Glutamatergic neuron (in vitro differentiated cells): ENCODE measurements at places on chromosomes 16 and 17. TPM values are rescaled to one million over a fixed set of nuclear protein-coding genes. Genes with fewer than 3 reads are reported as not detected.

SULT1A2 gene
- not detected for total RNA-seq

KRTAP4-1 gene
- not detected for total RNA-seq

KIF2B gene
- total RNA-seq: not detected

ALOX12 gene
- total RNA-seq: not detected

OR1D5 gene
- total RNA-seq: not detected

CEP295NL gene
- total RNA-seq: 6.4 TPM

ORAI3 gene
- 5.1 TPM for total RNA-seq

CRYBA1 gene
- total RNA-seq: 2.7 TPM

LLGL2 gene
- total RNA-seq: 4.8 TPM

PHF23 gene
- total RNA-seq: 72.3 TPM

TMED6 gene
- total RNA-seq: not detected

AIPL1 gene
- 0.76 TPM for total RNA-seq

DPEP1 gene
- total RNA-seq: 0.39 TPM

ZNF423 gene
- 149 TPM for total RNA-seq

CCL11 gene
- total RNA-seq: not detected

KRT17 gene
- not detected for total RNA-seq

ZSCAN10 gene
- 0.74 TPM for total RNA-seq

SCNN1B gene
- total RNA-seq: 0.34 TPM

ANKRD13B gene
- total RNA-seq: 123 TPM

TMEM114 gene
- not detected for total RNA-seq

TOM1L1 gene
- total RNA-seq: 6.4 TPM

RAB11FIP4 gene
- 103 TPM for total RNA-seq

NT5M gene
- total RNA-seq: 8.2 TPM

XAF1 gene
- total RNA-seq: not detected

SCARF1 gene
- total RNA-seq: 4.0 TPM

SLC12A3 gene
- not detected for total RNA-seq

RHOT2 gene
- 208 TPM for total RNA-seq

GDPD3 gene
- 4.9 TPM for total RNA-seq

PRCD gene
- 1.4 TPM for total RNA-seq

CCL14 gene
- not detected for total RNA-seq

EVI2A gene
- total RNA-seq: not detected

GAST gene
- not detected for total RNA-seq

RAB40C gene
- total RNA-seq: 48.3 TPM

LITAFD gene
- total RNA-seq: not detected

KRTAP1-4 gene
- total RNA-seq: not detected

LYRM9 gene
- 10.6 TPM for total RNA-seq

LPO gene
- not detected for total RNA-seq

NOXO1 gene
- 1.3 TPM for total RNA-seq

DCTPP1 gene
- 37.6 TPM for total RNA-seq

SLC52A1 gene
- not detected for total RNA-seq

FBXL16 gene
- 85.1 TPM for total RNA-seq

CIBAR2 gene
- not detected for total RNA-seq

ZBTB4 gene
- total RNA-seq: 25.1 TPM

CLEC18B gene
- 1.6 TPM for total RNA-seq

TNFRSF17 gene
- total RNA-seq: not detected

KRT28 gene
- not detected for total RNA-seq

CMTR2 gene
- total RNA-seq: 14.7 TPM

BIRC5 gene
- 14.5 TPM for total RNA-seq
